SJCRH30 (cell line): ENCODE measurements at places on chromosomes 1 and 21.

DNA sequence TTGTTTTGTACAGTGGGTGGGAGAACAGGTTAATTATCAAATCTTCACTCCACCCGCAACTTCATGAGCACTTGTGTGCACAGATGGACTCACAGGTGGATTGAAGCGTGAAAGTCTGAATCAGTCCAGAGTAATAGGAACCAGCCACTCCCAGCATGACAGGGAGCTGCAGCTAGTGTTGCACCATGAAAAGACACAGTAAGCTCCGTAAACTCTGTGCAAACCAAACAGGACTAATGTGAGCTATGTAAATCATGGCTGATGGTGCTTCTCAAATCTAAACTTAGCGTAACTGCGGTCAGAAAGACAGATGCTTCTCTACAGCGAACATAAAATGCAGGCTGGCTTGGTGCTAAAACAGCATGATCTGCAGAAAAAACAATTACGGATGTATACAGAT is 114.4 kb downstream of the CENPF start:
- peak; percentile 13 for DNase-seq

- DNase-seq = peak; percentile 52
These were observed 24.5 kb downstream of the CLIC6 start for GRCh38 chr21:34693192-34693810.

DNA sequence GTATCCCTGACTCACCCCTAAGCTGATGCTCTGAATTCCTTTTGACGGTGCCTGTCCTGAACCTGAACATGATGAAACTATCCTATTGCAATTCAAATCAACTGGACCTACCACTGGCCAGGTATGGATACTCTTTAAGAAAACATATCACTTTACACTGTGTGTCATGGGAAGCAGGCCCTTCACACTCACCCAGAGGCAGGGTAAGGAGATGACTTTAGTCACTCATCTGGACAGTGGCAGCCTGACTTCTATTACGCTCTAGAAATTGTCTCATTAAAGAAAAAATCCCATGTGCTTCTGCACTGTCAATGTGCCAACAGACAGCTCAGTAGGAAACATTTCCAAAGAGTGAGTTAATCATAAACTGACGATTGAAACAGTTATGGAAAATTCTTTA is 94.3 kb downstream of the VAV3 start:
- no peak for DNase-seq

GRCh38 chr1:153957744-153958110 is 685 bp downstream of the CRTC2 start:
- DNase-seq = peak; percentile 29

DNA sequence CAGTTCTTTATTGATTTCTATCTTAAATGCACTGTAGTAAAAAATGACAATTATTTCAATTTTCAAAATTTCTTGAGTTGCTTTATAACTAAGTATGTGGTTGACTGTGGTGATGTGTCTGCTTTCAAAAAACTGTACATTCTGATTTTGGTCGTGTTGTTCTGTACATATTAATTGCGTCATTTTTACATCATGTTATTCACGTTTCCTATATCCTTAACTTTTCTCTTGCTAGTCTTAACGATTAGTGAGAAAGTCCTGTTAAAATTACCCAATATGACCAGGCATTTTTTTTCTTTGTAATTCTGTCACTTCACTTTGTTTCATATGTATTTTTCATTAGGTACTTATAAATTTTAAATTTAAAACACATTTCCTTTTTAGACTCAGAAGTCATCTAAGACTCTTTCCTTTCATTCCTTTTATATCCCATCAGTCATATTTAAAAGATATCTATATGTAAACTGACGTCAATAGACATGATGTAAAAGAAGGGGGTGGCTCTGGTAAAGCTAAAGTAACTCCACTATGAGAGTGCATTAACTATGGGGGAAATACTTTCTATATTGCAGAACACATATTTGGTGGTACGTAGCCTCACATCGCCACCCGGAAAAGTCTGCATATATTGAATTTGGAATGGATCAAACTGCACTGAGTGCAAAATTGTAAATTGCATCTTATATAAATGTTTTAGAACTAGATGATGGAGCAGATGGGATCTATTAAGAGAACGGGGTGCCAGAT is 1.1 kb upstream of the COA6 start:
- DNase-seq = no peak

GRCh38 chr1:68705466-68705865 is 208.6 kb upstream of the DEPDC1 start:
- DNase-seq = no peak

GRCh38 chr1:220040028-220040596 is 6.2 kb downstream of the EPRS1 start:
- DNase-seq = no peak

DNA sequence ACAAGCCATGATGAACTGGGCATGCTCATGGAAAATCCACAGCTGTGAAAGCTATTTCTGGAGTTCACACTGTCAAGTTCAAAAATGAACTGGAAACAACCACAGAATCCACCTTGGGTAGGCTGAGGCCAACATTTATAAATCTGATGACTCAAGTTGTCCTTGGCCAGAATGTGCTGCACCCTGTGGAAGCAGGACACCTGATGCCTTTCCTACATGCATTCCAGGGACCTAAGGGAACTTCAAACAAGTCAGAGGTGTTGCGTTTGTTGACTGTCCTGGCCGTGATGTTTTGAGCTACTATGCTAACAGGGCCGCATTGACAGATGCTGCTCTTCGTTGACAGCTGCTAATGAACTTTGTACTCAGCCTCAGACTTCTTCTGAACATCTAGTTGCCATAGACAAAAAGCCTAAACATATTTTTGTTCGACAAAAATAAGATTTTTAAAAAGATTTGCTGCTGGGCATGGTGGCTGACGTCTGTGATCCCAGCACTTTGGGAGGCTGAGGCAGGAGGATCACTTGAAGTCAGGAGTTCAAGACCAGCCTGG is 127.9 kb upstream of the SLC45A1 start:
- no peak for DNase-seq

DNA sequence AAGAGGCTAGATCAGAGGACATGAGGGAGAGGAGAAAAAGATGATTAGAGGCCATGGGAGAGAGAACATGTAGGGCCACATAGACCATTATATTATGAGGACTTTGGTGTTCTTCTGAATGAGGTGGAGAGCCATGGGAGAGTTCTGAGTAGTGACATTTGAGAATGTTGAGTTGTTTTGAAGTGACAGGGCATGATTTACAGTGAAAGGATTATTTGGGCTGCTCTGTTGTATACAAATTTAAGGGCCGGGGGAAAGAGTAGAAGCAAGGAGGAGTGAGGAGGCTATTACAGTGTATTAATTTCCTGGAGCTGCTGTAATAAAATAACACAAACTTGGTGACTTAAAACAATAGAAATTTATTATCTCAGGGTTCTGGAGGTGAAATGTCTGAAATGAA is 102.5 kb upstream of the RGS4 start:
- DNase-seq = no peak

DNA sequence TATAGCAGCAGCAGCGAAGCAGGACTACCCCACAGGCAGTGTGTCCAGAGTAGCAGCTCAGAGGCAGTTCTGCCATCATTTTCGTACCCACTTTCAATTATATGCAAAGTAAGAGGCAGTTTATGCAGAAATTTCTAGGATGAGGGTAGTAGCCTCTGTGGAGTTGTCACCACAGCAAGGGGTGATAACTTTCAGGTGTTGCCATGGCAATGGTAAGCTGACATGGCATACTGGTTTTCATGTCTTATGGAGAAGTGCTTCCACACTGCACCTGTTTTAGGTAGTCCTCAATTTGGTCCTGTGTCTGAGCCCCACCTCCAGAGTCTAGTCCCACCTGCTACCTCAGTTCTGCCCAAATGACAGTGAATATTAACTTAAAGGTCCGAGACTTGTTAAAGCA is 133.3 kb upstream of the SYT6 start:
- DNase-seq = no peak

- DNase-seq = no peak
These were observed 124.8 kb upstream of the AJAP1 start for GRCh38 chr1:4529446-4530165.
